ENCODE measurements at places on chromosomes 6 and 20. TPM values are rescaled to one million over a fixed set of nuclear protein-coding genes. Genes with fewer than 3 reads are reported as not detected.

Gene AURKA
- total RNA-seq = 103 TPM

Gene E2F3
- total RNA-seq = 17.3 TPM

Gene MYCT1
- total RNA-seq = not detected

Gene HLA-DPA1
- 13.3 TPM for total RNA-seq

Gene HMGCLL1
- not detected for total RNA-seq

Gene GNAS-AS1
- total RNA-seq = 1.9 TPM

Gene SLC17A1
- total RNA-seq = not detected

Gene OSER1
- 22.5 TPM for total RNA-seq

DNA sequence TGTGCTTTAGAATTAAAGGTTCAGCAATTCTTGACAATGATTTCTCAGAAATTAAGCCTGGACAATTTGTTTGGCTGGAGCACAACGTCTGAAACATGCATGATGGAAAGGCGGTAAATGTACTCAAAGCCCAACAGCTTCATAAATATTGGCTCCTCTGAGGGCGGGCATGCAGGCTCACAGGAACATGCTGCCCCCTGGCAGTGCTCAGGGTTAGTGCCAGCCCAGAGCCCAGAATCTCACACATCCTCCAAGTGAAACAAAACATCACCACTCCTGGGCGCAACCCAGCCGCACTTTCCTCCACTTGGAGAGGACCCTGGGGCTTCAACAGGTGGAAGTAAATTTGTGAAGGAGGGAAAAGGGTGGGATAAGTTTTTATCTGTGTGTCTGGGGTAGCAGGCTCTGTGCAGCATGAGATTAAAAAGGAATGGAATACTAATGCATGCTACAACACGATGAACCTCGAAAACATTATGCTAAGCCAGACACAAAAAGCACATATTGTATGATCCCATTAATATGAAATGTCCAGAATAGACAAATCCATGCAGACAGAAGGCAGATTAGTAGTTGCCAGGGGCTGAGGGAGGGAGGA, 54.1 kb upstream of the PTPRT start:
- DNase-seq = peak; percentile 7

GRCh38 chr6:34131326-34132290, 14.3 kb downstream of the GRM4 start:
- no peak for DNase-seq

GRCh38 chr20:57785061-57785460, 75.2 kb upstream of the PMEPA1 start:
- DNase-seq = no peak

GRCh38 chr6:111711984-111712752, 106.5 kb upstream of the TRAF3IP2 start:
- DNase-seq = no peak

GRCh38 chr20:23083553-23084220, 2.4 kb downstream of the CD93 start:
- DNase-seq = no peak

DNA sequence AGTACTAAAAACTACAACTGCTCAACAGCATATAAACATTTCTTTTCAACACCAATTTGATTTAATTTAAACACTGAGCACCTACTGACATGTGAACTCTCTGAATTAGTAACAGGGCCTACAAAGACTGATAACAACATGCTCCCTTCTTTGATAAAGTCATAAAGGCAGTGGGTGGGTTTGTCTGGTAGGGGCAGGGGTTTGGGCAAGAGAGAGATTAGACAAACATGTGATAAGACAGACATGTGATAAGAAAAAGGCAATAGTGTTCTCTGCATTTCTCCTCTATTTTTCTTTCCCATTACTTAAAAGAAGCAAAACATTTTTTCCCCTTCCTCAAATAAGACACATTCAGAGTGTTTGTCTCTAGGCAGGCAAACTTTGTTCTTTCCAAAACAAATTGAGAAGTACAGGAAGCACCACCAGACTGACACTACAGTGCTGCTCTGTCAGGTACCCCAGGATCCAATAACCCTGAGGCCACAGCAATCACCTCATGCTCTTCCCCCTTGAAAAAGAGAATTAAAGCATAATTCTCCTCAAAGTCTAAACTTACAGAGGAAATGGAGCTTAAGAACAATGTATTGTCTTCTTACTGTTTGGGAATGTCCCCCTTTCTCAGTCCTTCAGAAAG, 11.9 kb downstream of the C6orf52 start:
- no peak for DNase-seq

GRCh38 chr6:143884216-143884900, 20.1 kb downstream of the ZC2HC1B start:
- DNase-seq = no peak

DNA sequence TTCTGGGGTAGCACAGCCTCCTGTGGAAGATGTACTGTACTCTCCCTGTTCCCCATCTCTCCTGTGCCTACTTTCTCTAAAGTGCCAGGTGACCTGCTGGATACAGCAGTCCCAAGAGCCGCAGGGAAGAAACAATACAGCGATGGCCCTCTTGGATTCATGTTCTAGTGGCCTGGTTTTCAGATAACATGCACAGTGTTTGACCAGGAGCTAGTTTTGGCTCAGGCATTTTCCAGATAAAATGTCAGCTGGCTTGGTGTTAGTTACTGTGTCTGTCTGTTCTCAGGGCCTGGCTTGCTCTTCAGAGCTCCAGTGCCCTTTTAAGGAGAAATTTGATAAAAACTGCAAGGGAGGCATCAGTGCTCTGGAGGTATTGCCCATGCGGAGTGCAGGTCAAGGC, 41.3 kb downstream of the GABRR2 start:
- DNase-seq = no peak

DNA sequence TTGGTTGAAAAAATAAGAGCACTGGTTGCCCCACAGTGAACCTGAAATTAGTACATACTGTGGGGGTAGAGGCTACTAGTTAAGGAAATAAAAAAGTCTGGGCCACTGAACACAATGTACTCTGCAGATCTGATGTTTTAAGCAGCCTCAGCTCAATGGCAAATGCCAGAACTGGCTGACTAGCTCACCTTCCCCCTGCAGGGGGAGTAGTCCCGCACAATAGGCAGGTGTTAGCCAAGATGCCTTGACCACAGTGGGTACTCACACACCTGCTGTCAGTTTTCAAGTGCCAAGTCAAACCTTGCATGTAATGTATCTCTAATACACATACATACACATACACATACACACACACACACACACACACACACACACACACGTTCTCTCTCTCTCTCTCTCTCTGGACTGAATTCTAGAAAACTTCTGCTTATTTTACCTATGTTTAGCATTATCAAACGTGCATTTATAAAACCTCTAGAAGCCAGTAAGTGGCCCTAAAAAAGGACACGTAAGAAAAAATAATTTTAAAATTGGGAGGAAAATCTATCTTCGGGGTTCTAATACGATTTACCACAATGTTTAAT, 36.1 kb downstream of the GMDS start:
- DNase-seq = peak; percentile 60

GRCh38 chr6:70879496-70879895, 77.4 kb downstream of the B3GAT2 start:
- no peak for DNase-seq

DNA sequence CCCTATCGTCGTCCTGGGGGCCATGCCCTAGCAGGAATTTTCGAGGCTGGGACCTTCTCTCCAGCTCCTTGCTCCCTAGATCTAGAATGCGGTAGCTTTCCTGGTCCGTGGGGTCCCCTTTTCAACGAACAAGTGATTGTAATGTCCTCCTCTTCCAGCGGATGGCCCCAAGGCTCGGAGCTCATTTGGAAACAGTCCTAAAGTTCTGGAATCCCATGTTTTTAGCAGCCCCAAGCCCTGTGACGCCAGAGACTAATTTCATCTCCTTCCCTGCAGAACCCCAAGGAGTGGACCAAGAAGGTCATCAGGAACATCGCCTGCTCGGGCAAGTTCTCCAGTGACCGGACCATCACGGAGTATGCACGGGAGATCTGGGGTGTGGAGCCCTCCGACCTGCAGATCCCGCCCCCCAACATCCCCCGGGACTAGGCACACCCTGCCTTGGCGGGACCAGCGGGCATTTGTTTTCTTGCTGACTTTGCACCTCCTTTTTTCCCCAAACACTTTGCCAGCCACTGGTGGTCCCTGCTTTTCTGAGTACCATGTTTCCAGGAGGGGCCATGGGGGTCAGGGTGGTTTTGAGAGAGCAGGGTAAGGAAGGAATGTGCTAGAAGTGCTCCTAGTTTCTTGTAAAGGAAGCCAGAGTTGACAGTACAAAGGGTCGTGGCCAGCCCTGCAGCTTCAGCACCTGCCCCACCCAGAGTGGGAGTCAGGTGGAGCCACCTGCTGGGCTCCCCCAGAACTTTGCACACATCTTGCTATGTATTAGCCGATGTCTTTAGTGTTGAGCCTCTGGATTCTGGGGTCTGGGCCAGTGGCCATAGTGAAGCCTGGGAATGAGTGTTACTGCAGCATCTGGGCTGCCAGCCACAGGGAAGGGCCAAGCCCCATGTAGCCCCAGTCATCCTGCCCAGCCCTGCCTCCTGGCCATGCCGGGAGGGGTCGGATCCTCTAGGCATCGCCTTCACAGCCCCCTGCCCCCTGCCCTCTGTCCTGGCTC, 48.5 kb downstream of the PYGB start:
- peak; percentile 58 for DNase-seq

DNA sequence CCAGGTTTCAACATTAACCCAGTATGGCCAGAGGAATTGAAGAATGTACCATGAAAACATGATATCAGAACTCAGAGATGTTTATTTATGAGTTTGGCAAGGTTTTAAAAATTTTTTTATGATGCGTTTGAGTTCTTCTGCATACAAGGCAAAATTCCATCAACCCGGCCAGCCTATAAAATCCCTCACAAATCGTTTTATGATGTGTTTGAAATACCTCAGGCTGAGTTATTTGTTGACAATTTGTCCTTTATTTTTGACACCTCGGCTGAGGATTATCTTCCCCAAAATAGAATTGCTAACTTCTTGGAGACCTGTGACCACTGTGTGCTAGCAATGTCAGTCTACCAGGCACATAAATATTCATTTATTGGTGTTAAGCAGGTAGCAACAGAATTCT, 91.9 kb upstream of the SLC24A3 start:
- DNase-seq = no peak

DNA sequence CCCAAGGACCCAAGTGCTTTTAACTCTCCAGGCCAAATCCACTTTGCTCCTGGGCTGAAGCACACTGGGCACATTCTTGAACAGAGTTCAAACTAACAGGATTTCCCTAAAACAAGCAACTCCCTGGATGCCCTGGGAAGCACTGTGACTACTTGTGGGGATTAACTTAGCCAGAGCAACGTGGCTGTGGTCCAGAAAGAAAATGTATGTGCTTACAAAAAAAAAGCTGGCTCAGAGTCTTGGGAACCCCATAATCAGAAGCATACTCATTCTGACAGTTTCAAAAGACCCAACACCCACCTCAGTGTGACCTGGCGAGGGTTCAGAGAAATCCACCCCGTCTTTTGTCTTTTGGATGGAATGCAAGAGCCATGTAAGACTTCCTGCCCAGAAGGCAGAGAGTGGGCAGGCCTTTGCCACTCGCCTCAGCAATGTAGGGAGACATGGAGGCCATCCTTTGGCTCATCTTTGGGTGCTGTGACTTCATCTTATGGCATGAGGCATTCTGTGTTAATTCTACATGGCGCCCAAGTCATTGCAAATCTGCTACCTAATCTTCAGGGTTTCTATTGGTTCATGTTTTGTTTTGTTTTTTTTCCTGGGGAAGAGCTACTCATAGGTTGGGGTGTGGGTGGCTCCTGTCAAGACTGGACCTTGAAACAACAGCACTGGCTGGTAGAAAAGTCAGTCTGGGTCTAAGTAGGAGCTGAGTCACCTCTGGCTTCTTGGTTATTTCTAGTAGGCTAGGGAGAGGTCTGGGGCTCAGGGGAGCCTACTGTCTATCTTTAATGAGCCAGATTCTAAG, 248.6 kb upstream of the SUPT3H start:
- DNase-seq = peak; percentile 42

Data from activated CD4-positive, alpha-beta T cell treated with anti-CD3 and anti-CD28 coated beads for 36 hours (primary cell).